ENCODE measurements at places on chromosomes 3 and 15.

DNA sequence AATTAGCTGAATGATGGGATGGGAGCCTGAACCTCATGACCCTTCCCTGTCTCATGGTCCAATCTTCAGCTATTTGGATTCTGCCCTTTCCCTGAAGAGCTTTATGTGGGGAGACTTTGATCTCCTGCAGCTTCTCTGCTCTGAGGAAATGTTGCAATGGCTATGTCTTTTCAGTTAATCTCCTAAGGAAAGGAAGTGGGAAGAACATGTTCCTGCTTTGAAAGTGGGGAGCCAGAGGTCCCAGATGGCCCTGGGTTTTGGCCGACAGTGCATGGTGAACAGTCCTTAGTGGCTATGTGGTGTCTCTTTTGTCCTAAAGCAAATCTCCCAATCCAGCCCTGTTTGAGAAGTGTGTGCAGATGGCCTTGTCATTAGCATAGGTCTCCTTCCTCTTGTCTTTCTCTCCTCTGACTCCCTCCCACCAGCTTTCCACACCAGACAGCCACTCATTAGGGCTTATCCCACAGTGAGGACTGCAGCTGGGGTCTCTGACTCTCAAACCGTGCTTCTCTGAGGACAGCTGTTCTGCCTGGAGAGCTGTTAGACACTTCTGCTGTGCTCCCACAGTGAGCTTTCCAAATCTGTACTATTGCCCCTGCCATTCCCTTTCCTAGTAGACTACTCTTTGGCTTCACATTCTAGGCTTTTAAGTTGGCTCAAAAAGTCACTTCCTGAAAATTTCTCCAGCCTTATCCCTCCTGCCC lies 365.8 kb upstream of the UMPS start:
- DNase-seq = no peak

GRCh38 chr3:135169651-135170050 lies 374.6 kb downstream of the EPHB1 start:
- DNase-seq = no peak

DNA sequence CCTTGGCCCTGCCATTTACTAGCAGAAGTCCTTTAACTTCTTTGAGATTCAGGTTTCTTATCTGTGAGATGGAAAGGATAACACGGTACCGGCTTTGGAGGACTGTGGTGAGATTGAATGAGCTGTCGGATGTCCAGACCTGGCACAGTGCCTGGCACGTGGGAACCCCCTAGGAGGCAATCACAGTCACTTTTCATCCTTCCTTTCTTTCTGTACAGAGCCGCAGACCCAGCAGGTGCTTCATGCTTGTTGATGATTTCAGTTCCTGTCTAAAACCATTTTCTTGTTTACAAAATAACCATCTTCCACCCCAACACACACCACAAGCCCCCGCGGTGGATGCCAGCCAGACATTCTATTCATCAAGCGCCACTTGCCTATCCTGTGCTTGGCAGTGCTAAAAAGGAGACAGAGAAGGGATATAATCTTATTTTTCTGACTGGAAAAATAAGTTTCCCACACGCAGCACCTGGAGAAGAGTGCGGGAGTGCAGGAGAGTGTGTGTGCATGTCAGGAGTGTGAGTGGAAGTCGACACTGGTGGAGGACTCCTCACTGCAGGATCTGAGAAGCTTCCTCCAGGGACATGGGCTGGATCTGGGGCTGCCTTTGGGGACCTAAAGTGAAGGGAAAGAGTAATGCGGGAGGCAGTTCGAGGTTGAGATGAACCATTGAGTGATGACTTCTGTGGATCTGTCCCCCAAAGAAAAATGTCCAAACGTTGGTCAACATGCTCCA lies 85.7 kb downstream of the ST6GAL1 start:
- DNase-seq = no peak

DNA sequence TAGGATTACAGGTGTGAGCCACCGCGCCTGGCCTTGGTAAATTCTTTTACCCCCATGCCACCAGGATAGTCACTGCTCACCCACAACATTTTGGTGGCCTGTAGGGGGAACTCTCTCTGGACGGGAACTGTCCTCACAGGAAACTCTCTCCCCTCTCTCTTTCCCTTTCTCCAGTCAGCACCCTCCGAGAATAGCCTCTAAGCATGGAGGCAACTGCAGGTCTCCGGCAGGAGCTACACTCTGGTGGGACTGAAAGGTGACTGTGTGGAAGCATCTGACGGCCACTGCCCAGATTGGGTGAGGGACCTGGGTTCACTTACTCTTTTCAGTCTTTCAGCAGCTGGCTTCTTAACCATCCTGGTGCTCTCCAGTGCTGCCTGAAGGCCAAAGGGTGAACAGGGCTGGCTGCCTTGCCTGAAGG lies 21.3 kb downstream of the TRANK1 start:
- DNase-seq = no peak

DNA sequence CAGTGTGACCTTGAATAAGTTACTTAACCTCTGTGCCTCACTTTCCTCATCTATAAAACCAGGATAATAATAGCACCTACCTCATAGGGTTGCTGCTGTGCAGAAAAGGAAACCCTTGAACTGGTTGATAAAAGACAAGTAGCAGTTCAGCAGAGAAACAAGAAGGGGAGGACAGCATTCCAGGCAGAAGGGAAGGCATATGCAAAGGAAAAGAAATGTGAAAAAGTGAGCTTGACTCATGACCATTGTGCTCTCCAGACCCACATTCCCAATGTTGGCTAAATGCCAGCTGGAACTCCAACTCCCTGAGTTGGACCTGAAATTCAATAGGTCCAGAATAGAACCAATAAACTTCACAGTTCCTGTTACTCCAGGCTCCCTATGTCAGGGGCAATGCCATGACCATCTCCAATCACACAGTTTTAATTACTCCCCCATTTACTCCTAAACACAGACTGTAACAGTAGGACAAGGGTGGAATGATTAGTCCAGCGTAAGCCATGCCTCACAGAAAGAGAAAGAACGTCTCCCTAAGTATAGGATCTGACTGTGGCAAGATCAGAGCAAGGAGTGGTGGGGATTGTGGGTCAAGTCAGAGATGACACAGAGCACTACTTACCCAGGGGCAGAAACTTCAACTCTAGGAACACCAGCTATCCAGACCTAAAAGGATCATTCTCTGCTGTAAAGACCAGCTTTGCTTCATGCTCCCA lies 26.9 kb downstream of the PRKAR2A start:
- peak; percentile 34 for DNase-seq

DNA sequence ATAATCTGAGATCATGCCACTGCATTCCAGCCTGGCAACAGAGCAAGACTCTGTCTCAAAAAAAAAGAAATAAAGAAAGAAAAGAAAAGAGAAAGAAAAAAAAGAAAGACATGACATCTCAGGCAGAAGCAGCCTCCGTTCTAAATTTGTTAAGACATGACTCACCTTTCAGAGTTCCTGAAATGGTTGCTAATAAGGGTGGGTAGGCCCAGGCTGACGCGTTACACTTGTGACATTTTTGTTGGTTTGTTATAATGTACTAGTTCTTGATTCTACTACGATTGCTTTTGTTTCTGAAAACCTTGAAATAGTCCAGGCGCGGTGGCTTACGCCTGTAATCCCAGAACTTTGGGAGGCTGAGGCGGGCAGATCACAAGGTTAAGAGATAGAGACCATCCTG lies 21.0 kb downstream of the SLC25A20 start:
- no peak for DNase-seq

DNA sequence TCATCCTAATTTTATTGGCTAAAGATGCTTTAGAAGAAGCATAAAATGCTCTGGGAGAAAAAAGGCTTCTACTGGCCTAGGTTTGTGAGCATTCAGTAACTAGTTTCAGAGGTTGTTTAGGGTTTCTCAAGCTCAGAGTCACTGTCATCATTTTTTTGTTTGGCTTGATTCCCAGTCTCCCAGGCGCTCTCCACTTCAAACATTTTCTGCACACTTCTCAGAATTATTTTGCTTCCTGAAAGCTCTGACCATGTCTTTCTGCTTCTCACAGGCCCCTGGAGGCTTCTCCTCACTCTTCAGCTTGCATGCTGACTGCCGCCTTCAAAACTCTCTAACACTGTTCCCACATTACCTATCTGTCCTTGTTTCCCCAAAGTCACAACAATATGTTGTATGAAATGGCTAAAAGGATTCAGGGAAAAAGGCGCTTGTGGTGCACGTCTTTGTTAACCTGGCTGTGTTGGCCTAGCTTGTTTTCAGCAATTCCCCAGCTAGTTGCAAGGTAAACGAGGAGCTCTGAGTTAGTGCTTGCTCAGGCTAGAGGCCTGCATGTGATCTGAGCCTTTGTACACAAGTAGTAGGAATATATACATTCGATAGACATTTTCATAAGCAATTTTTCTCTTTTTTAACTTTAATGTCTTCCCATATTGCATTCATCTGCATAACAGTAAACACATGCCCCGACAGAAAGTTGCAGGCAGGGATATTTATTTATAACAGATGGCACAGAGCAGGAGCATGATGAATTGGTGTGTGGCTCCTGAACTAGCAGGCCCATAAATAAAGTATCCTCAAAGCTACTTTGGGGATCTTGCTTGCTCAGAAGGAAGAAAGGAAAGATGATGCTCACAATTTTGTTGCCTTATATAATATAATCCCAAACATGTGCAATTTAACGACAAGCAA lies 129.2 kb upstream of the DPH6 start:
- peak; percentile 72 for DNase-seq

Data from fibroblast of skin of left quadriceps (primary cell).